ENCODE measurements at places on chromosomes 5 and 9.

DNA sequence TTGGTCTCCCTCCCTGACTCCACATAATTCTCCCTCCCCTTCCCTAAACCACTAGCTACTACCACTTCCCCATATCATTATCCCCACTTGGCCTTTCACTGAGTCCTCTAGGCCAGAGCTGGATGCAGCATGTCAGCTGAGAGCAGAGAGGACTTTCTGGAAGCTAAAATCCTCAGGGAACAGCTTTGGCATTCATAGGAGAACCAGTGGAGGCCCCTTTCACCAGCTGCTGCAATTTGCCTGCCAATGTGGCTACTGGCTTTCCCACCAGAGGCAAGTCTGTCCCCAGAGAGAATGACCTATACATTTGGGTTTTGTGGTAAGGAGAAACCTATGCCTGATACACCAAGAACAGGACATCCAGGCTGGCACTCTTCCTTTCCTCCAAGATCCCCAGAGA is 14.4 kb downstream of the FAM219A start:
- no peak for DNase-seq

DNA sequence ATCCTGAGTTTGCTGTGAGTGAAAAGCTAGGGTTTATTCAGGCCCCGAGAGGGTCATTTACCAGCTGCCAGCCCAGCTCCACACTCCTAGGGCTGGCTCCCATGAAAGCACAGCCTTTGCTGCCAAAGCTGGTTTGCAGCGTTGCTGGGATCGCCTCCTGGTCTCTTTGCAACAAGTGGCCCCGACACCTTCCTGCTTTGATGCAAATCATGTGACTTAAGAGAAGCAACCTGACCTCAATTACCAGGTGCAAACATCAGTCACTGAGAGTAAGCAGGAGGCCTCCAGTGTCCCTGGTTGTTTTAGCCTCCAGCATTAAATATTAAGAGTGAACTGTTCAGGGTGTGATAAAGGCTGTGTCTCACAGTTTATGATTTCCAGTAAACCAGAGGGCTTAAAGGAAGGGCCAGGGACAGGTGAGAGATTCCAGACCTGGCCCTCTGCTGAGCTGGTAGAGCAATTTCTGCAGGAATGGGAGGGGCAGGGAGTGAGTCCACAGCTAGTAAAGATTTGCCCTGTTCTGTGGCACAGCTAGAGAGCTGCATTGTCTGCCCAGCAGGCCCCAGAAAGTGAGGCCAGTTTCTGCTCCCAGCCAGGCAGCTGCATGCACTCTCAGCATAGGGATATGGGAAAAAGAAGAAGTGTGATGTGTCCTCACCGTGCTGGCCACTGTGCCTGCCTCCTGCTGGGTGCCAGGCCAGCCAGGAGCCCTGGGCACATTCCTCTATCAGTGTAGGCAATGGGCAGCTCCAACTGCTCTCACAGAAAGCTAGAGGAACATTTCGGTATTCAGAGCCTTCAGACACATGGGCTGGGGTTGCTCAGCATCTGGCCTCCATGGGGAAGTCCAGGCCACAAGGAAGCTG is 58.0 kb downstream of the SLC22A5 start:
- peak; percentile 52 for DNase-seq

DNA sequence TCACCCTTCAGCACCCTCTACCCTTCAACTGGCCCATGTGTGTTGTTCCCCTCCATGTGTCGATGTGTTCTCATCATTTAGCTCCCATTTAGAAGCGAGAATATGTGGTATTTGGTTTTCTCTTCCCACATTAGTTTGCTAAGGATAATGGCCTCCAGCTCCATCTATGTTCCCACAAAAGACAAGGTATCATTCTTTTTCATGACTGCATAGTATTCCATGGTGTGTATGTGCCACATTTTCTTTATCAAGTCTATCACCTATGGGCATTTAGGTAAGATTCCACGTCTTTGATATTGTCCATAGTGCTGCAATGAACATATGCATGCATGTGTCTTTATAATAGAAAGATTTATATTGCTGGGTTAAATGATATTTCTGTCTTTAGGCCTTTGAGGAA is 325.1 kb upstream of the ADAMTS16 start:
- no peak for DNase-seq

- no peak for DNase-seq
Observed at GRCh38 chr5:150507474-150508276, at the start of gene NDST1. NDST1 (plus strand) TSS chr5:150508131; CDS start chr5:150521255, 13,124 bp downstream.

GRCh38 chr5:162870966-162871365 is 566.4 kb upstream of the CCNG1 start:
- no peak for DNase-seq

- no peak for DNase-seq
Observed at GRCh38 chr9:131099102-131099606, 2.8 kb downstream of the AIF1L start.

DNA sequence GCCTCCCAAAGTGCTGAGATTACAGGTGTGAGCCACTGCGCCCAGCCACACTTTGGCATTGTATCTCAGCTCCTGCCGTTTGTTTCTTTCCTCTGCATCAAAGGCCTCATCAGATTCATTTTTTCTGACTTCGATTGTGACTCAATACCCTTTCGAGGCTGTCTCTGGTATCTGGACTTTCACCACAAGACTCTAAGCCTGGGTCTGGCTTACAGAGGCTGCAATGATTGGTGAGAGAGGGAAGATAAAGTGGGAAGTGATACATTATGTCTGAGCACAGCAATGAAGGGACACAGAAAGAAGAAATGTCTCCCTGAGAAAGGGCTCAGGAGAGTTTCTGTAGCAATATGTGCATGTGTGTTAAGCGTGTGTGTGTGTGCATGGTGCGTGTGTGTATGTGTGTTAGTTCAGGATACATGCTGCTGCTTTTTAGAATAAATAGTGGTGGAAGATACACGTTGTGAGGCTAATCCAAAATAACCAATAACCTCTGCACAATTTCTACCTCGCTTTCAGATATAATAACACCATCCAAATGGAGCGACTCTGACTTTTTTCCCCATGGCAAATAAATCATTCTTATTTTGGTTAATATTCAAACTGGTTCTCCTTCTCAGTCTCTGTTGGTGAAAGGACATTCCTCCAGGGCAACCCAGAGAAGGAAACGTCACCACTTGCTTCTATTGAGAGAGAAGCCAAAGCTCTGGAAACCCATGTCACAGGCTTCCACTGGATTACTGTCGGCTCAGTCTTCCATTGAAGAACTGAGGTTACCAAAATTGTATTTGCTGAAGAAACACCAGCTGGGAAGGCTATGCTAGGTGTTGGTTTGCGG is 8.1 kb upstream of the DAB2 start:
- DNase-seq, result no peak
